NCI-H524 treated with DMSO at 0.1 percent for 48 hours (cell line): ENCODE measurements at places on chromosomes 5 and 9.

- DNase-seq = no peak
These were observed 46.2 kb downstream of the ASS1 start for GRCh38 chr9:130490981-130491380.

- DNase-seq = no peak
These were observed 176.4 kb upstream of the PITX1 start for GRCh38 chr5:135210286-135211055.

GRCh38 chr5:149049371-149049781 is 13.5 kb downstream of the SH3TC2 start:
- DNase-seq = no peak

- DNase-seq = no peak
These were observed 145.4 kb downstream of the ENTREP1 start for GRCh38 chr9:69470186-69470977.

DNA sequence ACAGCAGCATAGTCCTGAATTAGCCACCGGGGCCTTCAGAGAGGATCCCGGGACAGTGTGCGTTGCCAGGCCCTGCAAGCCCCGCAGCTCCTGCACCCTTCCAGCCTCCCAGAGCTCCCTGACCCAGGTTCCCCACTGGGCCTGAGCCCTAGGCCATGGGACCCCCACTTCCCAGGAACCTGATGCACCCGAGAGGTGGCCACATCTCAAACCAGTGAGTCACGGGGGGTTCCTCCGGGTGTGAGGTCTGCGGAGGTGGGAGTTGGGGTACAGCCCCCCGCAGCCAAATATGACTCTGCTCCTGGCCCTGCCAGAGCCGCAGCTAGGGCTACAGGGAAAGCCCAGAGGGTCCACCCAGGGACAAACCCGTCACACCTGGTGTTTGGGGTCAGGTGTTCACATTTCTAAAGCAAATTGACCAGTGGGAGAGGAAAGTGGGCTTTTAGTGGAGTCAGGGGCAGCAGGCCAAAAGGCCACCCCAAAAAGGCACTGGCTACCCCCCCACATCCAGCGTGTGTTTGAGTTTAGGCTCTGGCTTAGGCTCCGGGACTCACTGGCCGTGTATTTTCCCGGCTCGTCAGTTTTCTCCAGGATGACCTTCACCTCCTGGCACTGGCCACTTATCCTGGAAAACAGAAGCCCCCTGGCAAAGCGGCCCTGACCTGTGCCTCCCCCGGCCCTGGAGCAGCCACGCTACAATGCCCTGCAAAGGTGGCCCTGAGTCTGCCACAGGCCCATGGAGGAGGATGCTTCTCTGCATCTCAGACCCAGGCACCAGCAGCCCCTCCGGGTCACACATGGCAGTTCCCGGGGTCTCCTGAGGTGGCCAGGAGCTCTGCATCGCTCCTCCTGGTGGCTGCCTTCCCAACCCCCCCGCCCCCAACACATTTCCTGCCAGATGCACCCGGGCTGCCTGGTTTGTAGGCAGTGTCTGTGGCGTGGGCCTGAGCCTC is 17.4 kb upstream of the OBP2B start:
- DNase-seq = no peak

GRCh38 chr9:118829334-118829733 is 539.9 kb downstream of the BRINP1 start:
- no peak for DNase-seq

DNA sequence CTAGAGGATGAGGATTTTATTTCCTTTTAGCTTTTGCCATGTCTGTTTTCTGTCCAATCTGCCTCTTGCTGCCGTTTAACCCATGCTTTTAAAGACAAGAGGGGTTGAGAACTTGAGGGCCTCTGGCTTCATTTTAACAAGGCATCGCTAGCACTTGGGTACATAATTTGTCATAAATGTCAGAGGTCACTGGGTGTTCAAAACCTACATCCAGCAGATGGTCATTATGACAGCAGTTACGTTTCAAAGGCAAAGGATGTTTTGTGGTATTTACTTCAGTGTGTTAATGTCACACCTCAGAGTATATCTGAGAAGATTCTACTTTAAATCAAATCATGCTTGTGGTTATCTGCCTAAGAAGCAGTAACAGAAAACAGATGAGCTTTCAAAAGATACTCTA is 918.3 kb downstream of the NR2F1-AS1 start:
- no peak for DNase-seq

- DNase-seq = no peak
These were observed 8.1 kb downstream of the PPP3R2 start for GRCh38 chr9:101586651-101587050.

DNA sequence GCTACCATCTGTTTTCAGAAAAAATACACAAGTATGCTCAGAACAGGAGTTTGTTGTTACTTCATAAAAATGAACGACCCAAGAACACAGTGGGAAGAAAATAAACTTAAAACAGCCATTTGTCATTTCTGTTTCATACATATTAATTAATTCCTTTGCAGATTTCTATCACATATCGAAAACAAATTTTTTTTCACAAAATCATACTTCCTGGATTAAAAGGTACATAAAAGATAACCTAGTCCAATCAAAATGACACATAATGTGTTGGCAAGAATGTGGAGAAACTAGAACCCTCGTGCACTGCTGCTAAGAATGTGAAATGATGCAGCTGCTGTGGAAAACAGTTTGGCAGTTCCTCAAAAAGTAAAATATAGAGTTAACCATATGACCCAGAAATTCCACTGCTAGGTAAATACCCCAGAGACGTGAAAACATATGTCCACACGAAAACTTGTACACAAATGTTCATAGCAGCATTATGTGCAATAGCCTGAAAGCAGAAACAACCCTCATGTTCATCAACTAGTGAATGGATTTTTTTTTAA is 46.0 kb downstream of the MYO10 start:
- DNase-seq = no peak

- no peak for DNase-seq
These were observed 60.3 kb downstream of the TLE4 start for GRCh38 chr9:79632060-79632459.

GRCh38 chr9:69895659-69896058 is 75.0 kb downstream of the CFAP95 start:
- no peak for DNase-seq

DNA sequence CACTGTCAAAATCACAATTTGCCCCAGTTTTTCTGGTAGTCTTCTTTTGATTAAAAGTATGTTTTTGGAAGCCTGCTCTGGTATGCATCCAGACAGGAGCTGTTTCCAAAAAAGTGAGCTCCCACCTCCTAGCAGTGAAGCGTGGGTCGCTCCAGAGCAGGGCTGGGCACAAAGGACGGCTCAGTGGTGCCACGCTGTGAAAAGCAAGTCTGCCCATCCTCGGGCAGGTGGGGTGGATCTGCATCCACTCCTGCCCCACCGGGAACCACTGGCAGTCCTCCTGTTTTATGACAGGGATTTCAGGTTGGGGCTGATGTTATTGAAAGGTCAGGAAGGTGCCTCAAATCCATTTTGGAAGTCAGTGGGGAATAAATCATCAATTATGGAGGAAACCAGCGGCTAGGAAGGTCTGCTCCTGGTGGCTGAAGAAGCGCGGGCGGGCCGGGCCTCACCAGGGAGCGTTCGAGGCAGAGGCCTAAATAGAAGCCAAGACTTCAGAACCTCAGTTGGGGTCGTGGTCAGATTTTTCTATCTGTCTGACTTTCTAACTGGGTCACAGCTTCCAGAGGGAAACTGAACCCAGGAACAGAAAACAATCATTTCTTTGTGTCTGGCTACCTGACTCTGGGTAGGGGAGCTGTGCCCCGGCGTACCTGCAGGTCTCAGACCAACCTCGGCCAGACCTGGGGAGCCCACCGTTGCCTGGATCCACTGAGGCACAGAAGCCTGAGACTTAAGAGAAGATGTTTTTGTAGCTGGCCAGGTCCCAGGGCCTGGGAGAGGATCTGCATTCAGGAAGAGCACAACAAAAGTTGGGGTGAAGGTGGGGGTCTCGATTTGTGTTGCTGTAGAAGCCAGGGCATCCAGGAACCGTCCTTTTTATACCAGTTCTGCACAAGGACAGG is 168.1 kb downstream of the PAX5 start:
- no peak for DNase-seq

- no peak for DNase-seq
These were observed 46.3 kb downstream of the DENND1A start for GRCh38 chr9:123883634-123884033.

DNA sequence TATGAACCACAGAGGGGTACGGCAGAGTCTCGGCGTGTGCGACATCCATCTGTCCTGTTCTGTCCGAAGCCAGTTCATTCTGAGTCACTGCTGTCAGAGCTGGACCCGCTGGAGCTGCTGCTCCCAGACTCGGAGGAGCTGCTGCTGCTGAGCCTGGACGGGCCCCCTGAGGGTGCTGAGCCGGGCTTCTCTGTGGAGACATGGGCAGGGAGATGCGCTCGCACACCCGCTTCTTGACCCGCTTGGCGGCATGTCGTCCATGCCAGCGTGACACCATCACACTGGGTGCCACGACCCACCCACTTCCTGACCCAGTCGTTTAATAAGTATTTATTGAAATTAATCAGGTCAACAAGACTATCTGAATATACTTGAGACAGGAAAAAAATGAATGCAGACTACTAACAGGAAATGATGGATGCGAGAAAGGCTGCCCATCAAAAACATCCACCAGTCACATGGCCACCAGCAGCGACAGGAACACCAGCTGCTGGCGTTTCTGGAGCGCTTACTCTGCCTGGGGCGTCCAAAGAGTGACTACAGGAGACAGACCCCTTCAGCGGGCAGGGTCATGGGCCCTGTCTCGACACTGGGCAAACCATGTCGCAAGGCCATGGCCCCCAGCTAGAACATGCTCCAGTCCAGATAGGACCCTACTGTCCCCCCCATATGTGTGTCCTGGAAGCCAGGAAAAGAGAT is 8.4 kb downstream of the BRD3OS start:
- no peak for DNase-seq

- no peak for DNase-seq
These were observed 28.3 kb upstream of the RAI14 start for GRCh38 chr5:34627794-34628193.

- no peak for DNase-seq
These were observed 47.8 kb downstream of the ERGIC1 start for GRCh38 chr5:172881691-172882370.
